ENCODE measurements at places on chromosomes 3 and 15.

DNA sequence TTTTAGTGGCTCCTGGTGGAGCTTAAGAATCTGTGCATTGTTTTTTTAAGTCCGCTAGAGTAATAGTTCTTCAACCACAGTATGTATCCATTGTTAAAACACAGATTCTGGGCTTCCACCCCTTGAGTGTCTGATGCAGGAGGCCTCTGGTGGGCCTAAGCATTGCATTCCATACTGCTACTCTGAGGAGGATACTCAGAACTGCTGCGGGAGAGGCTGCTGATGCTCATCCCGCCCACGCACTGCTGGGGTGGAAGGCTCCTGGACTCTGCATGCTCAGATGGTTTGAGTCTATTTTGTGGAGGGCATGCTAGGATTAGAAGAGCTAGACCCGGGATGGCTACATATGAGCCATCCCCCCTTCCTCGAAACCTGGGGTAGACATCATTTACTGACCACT is 74.4 kb downstream of the THSD4 start:
- no peak for DNase-seq

GRCh38 chr3:78878011-78878410 is 889.8 kb downstream of the ROBO1 start:
- no peak for DNase-seq

GRCh38 chr3:67018105-67018788 is 20.1 kb downstream of the KBTBD8 start:
- DNase-seq, result peak; percentile 17

GRCh38 chr3:185934767-185935464 is 2.9 kb downstream of the TRA2B start:
- peak; percentile 60 for DNase-seq

DNA sequence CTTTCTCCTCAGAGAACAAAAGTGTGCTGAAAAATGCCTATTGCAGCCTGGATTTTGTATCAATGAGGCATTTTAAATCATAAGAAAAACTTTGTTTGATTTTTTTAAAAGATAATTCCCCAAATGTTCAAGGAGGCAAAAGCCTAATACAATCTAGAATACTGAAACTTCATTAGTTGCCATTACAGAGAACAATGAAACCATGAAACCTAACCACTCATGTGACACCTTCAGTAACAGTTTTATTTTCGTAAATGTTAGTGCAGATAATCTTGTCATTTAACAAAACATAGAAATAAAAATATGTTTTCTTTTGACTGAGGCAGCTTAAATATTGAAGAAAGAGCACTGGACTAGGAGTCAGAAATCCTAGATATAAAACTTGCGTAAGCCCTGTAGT is 655.9 kb downstream of the RBMS3 start:
- DNase-seq, result no peak

DNA sequence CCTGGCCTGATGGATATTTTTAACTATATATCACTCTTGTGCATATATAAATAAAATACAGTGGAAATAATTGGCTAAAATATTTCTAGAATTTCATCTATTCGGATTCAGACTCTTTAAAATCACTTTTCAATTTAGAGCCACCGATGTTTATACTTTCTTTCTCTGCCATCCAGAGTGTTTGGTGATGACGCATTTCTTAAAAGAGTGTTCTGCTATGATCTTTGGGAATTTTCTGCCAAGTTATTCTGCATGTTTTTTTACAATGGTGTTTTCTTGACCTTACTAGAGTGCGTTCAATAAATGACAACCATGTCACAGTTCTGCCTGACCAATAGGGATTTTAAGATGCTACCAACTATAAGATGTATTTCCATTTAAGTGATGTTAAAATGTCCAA is 30.2 kb downstream of the PPP2R3A start:
- DNase-seq, result no peak

GRCh38 chr3:31213869-31214486 is 318.7 kb upstream of the STT3B start:
- DNase-seq, result no peak

GRCh38 chr3:57729334-57730045 is 26.6 kb upstream of the SLMAP start:
- no peak for DNase-seq

- DNase-seq, result no peak
Measured at GRCh38 chr3:83302091-83302490, 1540.6 kb upstream of the GBE1 start.

DNA sequence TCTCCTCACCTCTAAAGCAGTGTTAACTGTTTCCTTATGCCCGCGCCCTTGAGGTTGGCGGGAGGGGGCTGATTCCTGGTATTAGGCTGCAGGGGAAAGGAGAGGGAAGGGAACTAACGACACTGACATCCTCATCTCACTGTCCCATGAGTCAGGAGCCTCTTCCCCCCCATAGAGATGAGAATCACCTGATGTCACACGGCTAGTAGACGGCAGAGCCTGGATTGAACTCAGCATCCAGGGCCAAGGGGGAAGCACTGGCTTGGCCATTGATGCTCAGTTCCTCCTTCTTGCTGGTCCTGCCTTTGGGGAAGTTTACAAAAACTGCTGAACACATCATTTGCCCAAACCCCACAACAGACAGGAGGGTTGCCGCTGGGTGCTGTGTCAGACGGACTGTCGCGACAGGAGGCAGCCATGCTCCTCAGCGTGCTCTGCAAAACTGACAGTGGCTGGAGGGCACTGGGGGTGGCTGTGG is 38.5 kb downstream of the IDH2 start:
- no peak for DNase-seq
